ENCODE measurements at places on chromosomes 5 and 9.

DNA sequence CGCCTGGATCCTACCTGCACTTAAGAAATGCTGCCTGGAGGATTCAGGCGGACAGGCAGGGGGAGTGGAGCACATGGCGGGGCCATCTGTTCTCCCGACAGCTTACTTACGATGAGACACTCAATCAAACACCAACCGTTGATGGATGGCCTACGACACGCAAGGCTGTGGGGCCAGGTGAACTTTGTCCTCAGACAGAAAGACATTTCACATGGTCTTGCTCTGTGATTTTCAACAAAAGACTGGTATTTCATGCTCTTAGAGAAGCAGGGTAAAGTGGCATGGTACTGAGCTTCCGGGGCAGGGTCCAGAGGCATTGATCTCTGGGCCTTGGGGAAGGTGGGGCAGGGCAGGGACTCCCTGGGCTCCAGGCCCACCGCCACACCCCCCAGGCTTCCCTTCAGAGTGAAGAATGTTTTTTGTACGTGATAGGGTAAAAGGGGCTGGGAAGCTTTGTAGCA is 9.1 kb upstream of the OLFM1 start:
- DNase-seq, result no peak

DNA sequence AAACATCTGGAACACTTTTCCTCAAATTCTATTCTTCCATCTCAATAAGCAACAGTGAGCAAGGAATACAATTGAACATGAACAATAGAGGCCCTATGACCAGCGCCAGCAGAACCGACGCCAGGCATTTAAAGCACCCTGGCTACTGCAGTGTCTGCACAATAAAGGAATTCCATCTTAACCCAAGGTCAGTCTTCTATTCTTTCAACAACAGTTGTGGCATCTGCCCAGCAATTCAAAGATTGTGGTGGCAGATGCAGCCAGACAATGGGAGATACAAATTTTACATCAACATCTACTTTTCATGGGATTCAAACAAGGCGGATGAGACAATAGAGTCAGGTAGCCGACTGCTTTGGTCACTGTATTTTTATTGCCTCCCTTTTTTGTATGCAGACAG is 65.9 kb downstream of the ELL2 start:
- DNase-seq, result no peak

DNA sequence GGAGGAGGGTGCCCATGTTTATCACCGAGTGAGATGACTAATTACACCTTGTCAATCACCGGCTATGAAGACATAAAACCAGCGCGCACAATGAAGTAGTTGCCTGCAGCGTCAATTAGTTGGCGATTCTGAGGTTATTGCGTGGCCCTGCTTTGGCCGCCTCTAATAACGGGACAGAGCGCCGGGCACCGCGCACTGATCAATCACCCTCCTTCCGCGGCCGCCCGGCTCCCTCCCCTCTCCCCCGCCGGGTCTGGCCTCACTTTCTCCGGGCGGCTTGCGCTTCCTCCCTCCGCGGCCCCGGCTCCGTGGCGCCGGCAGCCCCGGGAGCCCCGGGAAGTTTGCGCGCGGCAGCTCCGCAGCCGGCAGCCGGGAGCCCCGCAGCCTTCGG is 3.3 kb upstream of the LHX2 start:
- DNase-seq, result no peak

GRCh38 chr5:1416856-1417469 is 28.3 kb downstream of the SLC6A3 start:
- no peak for DNase-seq

GRCh38 chr5:53613061-53613460 is 52.6 kb downstream of the NDUFS4 start:
- DNase-seq, result no peak

DNA sequence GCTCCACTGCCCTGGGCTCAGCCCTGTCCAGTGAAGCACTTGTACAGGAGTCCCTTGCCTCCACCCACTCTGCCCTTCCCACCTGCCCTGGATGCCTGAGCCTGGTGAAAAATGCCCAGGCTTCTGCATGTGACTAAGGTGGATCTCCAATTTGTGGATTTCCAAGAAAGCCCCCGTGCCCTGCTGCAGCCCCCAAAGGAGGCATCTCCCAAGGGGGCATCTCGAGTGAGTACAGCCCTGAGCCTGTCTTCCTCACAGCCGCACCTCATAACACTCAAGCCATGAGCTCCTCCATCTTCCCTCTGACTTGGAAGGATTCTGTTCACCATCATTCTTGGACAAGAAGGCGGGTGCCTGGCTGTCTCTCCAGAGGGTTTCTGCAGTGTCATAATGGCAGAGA is 158.0 kb upstream of the PPP1R26 start:
- no peak for DNase-seq

GRCh38 chr5:15526413-15526812 is 26.4 kb downstream of the FBXL7 start:
- DNase-seq, result no peak

DNA sequence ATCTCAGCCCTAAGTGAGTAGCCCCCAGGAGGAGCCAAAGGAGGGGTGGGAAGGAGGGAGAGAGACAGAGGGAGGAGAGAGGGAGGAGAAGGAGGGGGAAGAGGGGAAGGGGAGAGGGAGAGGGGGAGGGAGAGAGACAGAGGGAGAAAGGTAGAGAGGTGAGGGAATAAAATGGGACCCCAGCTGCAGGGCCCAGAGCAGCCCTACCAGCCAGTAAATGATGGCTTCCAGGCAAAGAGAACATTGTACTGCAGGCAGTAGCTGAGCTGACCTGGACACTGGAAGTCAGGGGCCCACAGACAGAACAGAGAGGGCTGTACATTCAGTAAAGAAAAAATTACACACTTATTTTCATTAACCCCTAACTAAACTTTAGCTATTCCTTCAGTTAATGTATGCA is 57.8 kb upstream of the GNE start:
- no peak for DNase-seq

GRCh38 chr5:166493040-166493439 is 1798.4 kb upstream of the WWC1 start:
- no peak for DNase-seq

- no peak for DNase-seq
Observed at GRCh38 chr5:40738502-40738901, 17.3 kb downstream of the TTC33 start.

DNA sequence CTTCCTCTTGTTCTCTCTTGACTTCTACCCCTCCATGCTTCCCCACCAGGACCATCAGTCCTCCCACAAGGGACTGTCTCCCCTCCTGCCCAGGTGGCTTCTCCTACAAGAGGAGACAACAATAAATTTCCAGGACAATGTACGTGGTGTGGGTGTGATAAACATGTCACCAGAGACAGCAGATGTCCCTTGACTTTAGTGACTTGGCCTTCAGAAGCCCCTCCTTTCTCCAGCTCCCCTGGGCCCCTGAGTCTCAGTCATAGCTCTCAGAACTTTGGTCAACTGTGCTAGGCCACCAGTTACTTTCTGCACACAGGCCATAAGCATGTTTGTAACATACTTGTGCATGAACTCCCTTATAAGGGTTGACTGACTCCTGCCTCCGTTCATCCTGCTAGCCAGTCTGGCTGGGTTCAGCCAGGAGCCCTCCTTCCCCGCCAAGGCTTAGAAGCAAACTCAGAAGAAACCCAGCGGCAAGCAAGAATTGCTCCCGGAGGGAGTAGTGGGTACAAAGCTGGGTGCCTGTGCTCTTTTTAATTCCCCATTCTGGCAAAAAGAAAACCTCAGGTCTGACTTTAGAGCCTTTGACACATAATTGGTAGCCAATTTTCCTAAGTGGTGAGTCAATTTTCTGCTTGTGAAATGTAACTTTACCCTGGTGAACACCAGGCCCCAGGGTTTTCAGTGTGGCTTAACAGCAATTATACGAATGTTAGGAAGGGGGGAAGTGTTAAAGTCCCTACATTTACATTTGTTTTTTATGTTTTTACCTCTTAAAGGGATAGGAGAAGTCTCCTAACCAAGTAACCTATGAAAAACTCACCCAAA is 49.2 kb downstream of the EBF1 start:
- DNase-seq, result no peak

DNA sequence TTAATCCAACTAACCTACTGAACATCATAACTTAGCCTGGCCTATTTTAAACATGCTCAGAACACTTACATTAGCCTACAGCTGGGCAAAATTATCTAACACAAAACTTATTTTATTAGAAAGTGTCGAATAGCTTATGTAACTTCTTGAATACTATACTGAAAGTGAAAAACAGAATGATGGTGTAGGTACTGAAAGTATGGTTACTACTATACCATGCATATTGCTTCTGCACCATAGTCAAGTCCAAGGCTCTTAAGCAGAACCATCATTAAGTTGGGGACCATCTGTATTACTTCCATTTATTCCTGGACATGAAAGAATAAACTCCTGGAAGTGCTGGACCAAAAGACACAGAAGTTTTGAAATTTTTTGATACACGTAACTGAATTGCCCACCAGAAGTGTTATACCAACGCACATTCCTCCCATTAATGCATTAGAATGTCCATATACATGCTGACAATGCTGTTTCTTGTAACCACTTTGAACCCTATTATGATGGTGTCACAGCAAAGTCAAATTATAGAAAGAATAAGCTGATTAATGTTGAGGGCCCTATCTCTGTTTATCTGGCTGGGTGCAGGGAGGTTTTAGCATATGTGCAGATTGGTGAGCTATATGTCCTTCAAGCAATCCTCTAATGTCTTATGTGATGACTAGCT is 375.7 kb downstream of the ACTL7B start:
- no peak for DNase-seq

GRCh38 chr5:128480906-128481633 is 57.0 kb downstream of the FBN2 start:
- DNase-seq, result no peak

DNA sequence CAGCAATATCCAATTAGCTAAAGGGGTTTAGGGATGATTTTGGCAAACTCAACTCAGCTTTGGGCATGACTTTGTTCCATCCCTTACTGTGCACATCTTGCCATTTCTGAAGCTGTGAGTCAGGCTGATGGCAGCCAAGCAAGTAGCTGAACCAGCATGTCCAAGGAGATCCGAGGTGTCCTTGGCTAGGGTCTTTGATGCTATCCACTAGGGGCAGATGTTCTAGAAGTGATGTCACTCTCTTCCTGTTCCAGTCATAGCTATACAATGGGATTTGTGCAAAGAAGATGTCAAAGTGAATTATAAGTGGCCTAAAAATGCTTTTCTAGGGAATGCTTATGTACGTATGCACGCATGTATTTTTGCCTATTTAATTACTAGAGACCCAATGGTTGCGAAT is 160.8 kb upstream of the PAPPA start:
- DNase-seq, result no peak

- DNase-seq, result no peak
Observed at GRCh38 chr5:100772548-100772947, 130.5 kb downstream of the ST8SIA4 start.

GRCh38 chr5:134083517-134083916 is 31.0 kb upstream of the TCF7 start:
- DNase-seq, result no peak

DNA sequence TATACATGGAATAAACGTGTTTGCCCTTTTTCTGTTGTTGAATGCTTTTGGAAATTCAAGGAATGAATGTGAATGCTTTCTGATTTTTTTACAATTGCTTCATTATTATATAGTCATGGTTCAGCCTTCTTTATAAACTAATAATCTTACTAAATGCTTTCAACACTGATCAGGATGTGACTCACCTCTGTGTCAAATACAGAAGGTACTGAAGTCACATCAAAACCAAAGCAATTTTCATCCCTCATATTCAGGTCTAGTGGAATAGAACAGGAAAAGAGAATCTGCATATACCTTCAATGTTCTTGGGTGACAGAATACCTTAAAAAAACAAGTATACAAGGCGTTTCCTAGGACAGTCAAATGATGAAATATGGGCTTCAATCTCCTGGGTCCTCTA is 170.7 kb downstream of the PDE4D start:
- DNase-seq, result no peak

DNA sequence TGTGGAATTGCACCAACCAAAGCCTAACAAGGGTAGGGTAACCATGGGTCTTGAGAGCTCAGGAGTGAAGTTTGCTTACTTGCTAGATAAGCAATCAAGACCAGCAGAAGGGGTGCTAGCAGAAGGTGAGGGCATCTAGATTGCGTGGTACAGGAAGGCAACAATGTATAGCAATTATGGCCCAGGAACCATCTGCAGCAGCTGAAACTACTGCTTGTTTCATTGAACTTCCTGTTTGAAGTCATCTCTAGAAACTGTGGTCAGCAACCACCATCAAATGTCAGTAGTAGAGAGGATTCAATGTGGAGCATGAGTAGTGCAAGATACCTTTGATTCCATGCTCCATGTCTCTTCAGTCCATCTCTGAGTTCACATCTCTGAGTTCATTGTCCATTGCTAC is 462.1 kb upstream of the GRAMD2B start:
- no peak for DNase-seq

DNA sequence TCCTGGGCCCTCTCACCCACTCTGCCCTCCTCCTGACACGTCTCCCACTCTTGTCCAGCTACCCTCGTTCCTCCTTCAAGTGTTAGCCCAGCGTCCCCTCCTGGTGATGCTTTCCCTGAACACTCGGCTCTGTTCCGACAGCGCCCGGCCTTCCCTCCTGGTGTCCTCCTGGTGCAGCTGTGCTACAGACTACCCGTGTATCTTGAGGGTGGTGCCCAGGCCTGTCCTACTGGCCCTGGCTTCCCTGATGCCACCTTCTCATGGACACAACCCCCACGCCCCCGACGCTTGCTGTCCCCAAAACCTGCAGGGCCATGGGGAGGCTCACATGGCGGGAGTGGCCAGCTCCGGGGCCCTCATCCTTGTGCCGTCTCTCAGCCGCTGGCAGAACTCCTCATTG is 21.4 kb upstream of the SCGB3A1 start:
- no peak for DNase-seq

DNA sequence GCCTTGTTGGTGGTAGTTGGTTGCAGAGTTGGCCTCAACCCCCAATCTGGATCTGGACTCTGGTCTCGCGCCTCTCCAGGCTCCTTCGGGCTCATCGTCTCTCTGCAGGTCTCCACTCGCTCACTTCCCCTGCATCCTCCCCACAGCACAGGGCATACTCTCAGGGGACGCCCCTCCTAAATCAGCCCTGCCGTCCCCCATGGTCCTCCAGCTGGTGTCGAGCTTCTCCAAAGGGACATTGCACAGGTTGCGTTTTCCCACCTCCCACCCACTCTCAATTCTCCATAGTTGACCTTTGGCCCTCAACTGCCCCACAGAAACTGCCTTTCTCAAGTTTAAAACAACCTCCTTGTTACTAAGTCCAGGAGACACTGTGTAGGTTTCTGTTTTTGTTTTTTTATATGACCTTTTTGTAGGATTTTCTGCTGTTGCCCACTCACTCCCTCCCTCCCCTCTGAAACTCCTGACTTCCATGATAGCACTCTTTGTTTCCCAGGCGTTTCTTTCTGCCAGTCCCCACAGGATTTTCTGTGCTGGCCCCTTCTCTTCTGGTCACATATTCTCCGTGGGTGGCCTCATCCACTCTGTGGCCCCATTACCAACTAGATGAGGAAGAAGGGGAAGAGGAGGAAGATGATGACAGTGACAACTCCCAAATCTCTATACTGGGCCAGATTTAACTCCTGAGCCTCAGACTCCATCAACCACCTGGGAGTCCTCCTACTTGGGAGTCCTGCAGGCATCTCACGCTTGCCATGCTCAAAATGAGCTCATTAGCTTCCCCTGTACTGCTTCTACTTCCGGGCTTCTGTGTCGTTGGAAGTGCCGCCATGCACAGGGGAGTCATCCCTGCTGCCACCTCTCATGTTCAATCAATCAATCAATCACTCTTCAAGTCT is 50.3 kb downstream of the ALG2 start:
- DNase-seq, result no peak

- DNase-seq, result no peak
Observed at GRCh38 chr5:32225445-32225844, 51.3 kb upstream of the GOLPH3 start.

Measured in cortex of kidney (tissue), 1 donor.